ENCODE measurements at places on chromosomes 6 and 20.

DNA sequence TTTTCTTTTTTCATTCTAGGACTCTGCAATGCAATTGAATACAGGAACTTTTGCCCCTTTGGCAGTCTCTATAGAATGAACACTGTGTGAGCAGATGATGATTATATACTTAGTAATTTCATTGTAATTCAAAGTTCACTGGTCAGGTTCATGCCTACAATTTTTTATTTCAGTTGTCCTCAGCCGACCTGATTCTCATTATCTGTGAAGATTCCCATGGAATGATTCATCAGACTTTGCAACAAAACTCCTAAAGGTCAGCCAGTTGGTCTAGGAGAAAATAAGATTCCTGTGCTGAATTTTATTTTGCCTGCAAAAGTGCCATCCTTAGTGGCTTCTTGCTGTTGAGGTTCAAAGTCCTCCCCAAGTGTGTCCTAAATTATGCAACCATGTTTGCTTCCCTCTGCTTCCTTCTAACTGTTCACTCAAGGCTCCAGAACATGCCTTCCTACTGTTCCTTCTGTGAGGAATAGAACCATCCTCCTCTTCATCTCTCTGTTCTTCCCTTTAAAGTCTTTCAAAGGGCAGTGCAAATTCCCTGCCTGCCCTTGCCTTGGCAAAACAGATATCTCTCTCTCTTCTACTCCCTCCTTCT is 194.2 kb upstream of the CNR1 start:
- no peak for DNase-seq

DNA sequence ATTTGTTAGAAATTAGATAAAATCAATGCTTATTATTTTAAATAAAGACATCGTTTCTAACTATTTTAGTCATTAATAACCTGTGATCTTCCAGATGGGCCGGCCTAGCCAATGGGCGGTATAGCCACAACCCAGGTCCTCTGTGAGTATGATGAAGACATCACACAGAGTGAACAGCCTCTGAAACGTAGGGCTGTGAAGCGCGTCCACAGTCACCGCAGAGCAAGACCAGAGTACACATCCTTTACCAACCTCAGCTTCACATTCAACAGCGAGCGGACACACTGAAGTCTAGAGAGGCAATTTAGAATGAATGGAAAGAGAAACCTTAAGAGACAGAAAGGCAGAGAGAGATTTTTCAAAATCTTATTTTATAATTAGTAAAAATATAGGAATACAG is 125.0 kb upstream of the RPS6KA2 start:
- no peak for DNase-seq

GRCh38 chr20:47493175-47493962 is 8.3 kb upstream of the NCOA3 start:
- DNase-seq: no peak

- no peak for DNase-seq
Measured at GRCh38 chr20:45983279-45983743, 11.3 kb upstream of the ZNF335 start.

GRCh38 chr6:8930009-8930408 is 494.7 kb upstream of the SLC35B3 start:
- DNase-seq: no peak

- no peak for DNase-seq
Measured at GRCh38 chr6:298233-299103, 6.2 kb downstream of the DUSP22 start.

DNA sequence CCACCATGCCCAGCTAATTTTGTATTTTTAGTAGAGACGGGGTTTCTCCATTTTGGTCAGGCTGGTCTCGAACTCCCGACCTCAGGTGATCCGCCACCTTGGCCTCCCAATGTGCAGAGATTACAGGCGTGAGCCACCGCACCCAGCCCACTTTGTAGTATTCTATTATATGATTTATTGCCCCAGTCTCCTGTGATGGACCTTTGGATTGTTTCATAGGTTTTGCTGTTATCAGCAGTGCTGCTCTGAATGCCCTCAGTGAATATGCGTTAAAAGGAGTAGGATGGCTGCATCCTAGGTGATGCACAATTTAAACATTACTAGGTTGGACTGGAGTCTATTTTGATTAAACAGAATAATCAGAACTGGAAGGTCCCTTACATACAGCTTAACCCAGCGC is 10.3 kb downstream of the ID1 start:
- DNase-seq: no peak

DNA sequence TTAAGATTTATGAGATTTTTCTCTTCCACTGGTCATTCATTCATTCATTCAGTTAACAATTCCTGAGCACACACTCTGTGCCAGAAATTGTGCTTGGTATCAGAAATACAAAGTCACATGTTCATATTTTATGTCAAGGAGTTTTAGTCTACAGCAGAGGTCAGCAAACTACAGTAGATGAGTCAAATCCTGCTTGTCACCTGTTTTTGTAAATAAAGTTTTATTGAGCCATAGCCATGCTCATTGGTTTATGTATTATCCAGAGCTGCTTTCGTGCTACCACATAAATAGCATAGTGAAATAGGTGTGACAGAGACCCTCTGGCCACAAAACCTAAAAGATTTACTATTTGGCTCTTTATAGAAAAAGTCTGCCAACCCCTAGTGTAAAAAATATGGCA is 46.8 kb downstream of the THEMIS start:
- no peak for DNase-seq

- no peak for DNase-seq
Measured at GRCh38 chr6:118525913-118526780, 21.9 kb upstream of the PLN start.

- no peak for DNase-seq
Measured at GRCh38 chr20:60239956-60240355, 281.7 kb downstream of the CDH26 start.

GRCh38 chr6:112911959-112912358 is 564.8 kb downstream of the RFPL4B start:
- no peak for DNase-seq

DNA sequence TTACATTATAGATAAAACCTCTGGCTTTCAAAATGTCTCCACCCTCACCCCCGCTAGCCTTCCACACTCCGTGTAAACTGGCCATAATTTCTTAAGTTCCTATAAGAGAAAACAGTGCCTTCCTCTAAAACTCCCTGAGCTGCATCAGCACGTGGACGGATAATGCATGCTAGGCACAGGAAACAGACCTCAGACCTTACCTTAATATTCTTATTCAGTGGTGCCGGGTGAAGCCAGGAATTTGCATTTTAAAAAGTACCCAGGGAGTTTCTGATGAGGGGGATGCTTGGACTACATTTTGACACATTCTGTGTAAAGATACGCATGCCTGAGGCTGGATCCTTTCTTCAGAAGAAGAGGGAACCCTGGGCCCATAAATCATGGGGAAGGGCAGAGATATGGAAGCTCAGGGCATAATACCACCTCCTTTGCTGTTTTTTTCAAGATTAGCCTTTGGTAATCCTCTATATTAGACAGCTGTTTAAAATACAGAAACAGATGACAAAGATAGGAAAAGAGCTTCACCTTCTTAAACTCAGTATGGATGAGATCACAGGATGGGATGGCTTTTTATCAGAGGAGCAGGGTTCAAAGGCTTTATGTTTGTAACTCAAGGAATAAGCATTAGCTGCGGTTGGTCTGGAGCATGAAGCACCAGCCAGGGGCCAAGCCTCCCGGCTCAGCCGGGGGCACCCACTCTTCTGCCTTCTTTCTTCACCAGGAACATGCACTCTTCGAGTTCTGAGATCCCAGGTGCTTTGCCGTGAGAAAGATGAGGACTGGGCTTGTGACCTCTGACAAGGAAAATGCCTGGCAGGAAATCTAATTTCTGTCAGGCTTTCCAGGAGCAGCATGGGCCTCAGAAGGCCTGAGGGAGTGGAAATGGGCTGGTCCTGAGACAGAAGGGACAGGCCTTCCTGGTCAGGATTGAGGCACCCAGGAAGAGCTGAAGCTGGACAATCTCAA is 218.1 kb upstream of the SOX4 start:
- DNase-seq: no peak

GRCh38 chr6:33410711-33411631 is at the start of gene PHF1:
Gene PHF1, plus strand, starts transcription at chr6:33411014. Its CDS starts 1,250 bp downstream, at chr6:33412264.
- DNase-seq: peak; percentile 56

GRCh38 chr6:163260111-163260895 is 154.2 kb upstream of the QKI start:
- DNase-seq: no peak

DNA sequence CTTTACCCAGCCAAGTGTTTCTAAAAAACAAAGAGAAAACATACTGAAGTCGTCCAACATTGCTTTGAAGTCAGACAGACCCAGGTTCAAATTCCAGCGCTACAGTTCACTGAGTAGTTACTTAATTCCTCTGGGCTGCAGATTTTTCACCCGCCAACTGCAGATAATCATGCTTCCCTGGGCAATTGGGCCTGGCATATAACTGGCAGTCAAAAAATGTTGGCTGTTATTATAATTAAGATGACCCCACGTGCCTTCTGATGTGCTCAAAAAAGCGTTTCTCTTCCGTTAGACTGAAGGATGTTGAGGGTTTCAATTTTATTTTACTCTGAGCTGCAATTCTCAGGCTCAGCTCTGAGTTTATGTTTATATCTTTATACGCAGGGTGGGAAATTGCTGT is 156.1 kb upstream of the CITED2 start:
- no peak for DNase-seq

DNA sequence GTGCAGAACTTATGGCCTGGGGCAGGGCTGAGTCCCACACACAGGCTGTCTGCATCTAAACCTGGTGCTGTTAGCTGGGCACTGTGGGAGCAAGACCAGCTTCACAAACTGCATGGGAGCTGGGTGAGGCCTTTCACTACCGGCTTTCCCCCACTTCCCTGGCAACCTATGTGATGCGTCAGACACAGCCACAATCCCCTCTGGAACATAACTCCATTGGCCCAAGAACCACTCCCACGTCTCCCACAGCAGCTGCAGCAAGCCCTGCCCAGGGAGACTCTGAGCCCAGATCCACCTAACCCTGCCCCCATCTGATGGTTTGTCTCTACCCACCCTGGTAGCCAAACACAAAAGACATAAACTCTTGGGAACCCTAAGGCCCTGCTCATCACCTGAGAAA is 9.3 kb downstream of the WDR27 start:
- DNase-seq: no peak

DNA sequence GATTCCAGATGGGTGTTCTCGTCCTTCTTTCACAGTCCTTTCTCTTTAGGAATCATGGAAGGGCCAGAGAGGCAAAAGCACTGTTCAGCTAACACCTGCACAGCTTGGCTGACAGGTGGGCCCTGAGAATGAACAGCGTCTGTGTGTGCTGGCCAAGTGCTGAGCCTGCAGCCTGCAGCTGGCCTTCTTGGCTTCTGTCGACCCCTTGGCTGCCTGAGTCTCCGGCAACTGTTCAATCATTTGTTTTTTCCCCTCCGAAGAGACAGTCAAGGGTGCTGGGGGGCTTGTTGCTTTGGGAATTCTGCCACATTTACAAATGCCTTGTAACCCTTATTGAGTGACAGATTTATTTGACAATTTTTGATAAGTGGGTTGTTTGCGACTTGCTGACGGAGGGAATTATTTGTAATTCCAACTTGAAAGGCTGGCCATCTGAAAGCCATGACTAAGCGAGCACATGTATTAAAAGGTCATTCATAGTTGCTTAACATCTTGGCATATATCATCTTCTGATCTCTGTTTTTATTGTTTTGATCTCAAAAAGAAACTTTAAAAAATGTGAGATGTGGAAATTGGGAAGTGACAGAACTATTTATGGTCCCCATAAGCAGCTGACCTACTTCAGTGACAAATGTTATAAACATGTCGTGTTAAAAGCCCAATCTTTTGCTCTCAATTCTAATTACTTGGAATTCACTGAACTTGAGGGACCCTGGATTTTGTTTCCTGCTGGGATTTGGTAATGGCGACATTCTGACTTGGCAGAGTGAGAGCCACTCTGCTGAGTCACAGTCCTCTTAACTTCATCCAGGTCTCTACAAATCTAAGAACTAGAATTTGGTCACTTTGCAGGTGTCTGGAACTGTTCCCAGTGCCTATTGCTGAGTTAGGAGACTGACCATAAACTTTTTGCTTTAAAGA is 41.9 kb upstream of the FERMT1 start:
- no peak for DNase-seq

- no peak for DNase-seq
Measured at GRCh38 chr20:5400164-5400762, 83.5 kb upstream of the PROKR2 start.

DNA sequence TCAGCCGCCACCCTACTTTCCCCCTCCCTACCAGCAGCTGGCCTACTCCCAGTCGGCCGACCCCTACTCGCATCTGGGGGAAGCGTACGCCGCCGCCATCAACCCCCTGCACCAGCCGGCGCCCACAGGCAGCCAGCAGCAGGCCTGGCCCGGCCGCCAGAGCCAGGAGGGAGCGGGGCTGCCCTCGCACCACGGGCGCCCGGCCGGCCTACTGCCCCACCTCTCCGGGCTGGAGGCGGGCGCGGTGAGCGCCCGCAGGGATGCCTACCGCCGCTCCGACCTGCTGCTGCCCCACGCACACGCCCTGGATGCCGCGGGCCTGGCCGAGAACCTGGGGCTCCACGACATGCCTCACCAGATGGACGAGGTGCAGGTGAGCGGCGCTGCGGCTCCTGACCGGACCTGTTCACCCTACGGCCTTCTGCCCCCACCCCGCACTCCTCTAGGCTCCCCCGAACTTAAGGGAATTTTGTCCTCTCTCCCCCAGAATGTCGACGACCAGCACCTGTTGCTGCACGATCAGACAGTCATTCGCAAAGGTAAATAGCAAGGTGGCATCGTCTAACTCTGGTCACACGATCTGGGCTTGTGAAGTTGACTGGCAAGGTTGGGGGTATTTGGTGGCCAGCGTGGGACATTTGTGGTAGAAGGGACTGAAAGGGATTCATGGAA is 2.3 kb downstream of the TFAP2C start:
- DNase-seq: no peak

DNA sequence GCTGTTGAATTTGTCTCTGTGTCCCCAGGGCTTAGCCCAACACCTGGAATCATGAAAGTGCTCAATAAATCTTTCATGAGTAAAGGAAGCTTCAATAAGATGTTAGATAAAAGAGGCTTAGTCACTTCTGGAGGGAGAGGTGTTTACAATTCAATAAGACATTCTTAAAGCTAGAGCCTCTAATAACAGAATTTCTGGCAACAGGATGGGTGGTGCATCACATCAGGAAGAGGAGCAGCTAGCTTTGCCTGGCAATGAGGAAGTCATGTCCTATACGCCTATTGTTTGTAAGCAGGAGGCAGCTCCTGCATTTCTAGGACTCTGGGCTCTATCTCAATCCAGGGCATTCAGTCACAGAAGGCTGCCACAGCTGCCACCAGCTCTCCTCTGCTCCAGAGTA is 638.5 kb downstream of the EPM2A start:
- DNase-seq: no peak

Measured in stimulated activated CD8-positive, alpha-beta memory T cell treated with anti-CD3 and anti-CD28 coated beads, Interleukin-2, amount 100 ng/mL, for 1 hour (primary cell).